ENCODE measurements at places on chromosomes 4 and X.
A peak's percentile ranks its signal among the peaks of the same experiment; 100 is the strongest.

DNA sequence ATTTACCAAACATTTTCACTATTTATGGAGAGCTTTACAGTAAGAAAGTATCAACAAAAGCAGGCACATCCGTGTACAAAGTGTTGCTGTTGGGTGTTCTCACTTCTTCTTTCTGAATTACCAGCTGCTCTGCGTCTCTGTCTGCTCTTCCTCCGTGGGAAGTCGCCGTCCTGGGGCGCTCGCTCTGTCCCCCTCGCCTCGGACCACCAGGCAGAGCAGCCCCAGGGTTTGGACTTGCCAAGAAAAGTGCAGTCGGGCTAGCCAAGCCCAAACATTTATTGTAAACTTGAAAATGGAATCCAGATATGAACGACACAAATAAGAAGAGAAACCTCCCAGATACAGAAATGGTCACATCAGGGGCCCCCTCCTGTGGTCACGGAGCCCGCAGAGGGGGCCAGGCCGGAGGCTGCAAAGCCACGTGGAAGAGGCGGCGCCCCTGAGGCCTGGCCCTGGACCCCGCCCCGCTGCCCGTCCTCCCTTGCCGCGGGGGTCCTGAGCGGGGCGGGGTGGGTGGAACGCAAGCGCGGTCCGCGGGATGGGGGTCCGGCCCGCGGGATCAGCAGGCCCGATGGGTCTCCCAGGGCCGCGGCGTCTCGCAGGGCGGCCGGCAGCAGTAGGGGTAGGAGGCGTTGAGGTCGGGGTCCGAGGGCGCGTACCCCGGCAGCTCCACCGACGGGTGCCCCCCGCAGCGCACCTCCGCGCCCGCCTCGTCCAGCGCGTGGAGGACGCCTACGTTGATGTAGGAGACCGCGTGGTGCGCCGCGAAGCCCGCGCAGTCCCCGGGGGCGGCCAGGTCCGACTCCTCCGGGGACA, 1.5 kb downstream of the TMEM271 start:
- no peak for DNase-seq

DNA sequence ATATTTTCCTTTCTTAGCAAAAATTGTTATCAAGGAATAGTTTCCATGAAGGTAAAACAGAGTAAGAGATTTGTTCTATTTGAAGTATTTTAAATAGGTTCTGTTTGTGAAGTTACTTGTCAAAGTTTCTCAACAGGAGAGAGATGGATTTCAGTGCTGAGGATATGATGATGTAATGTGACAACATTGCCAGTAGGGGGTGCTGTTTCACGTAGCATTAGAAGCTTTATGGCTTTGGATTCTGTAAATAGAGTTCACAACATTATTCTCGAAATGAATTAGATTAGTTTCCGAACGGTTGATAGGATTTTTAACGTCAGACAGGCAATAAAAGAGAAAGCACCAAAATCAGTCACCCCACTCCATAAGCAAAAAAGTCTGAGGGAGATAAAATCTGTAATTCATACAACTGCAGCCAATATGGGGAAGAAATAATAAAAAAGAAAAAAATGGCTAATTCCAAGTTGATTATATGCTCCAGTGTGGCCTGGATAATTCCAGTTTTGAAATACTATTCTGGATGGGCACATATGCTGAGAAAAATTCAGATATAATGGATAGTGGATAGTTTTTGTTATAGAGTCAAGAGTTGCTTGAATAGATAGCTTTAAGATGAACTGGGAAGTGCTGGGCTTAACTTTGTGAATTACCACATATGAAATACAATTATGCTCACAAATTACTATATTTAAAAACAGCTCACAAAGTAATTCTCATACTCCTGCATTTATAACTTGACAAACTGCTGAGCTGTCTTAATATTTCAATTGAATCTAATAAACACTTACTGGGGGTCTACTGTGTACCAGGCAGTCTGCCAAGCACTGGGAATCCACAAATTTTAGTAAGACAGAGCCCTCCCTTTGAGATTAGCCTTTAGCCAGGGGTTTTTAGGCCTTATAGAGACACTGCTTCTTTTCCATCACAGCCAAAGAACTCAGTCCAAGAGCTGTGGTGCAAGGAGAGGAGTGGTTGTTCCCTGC, 109.1 kb downstream of the GPAT3 start:
- DNase-seq = peak; percentile 37

DNA sequence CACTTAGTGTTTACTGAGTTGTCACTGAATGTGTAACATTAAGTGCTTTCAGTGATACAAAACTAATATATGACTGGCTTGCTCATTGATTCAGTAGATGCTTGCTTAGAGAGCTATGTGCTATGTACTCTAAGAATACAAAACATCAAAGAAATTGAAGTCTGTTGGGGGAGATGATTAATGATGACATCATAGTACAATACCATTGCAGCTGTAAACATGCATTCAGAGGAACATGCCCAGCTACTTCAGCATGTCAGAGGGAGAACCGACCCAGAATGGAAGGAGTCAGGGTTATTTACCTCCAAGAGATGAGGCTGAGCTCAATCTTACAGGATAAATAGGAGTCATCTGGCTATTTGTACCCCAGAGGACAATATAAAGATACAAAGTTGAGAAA, 290.8 kb downstream of the TENM3 start:
- peak; percentile 81 for DNase-seq

DNA sequence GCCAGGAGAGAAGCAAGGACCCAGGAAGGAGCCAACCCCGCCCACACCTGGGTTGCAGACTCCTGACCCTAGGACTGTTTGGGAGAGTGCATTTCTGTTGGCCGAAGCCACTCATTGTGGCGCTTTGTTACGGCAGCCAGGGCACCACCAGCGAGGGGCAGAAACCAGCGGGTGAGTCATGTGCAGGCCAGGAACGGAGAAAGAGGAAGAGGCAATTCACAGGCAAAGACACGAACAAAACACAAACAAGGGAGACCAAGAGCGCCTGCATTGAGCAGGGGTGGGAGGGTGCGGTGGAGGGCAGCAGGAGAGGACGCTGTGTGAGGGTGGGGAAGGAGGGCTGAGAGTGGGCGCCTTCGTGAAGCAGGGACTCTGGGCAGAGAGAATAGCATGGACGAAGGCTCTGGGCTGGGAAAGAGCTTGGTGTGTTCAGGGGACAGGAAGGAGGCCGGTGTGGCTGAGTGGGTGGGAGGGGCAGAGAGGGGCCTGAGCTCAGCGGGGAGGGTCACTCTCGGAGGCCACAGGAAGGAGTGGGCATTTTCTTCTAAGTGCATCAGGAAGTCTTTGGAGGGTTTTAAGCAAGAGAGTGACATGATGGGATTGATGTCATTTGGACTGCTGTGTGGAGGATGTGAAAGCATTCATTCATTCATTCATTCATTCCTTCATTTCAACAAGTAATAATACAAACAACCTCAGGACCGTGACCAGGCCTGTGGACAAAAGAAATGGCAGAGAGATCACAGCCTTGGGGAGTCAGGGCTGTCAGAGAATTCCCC, 12.2 kb upstream of the WFS1 start:
- DNase-seq = no peak

DNA sequence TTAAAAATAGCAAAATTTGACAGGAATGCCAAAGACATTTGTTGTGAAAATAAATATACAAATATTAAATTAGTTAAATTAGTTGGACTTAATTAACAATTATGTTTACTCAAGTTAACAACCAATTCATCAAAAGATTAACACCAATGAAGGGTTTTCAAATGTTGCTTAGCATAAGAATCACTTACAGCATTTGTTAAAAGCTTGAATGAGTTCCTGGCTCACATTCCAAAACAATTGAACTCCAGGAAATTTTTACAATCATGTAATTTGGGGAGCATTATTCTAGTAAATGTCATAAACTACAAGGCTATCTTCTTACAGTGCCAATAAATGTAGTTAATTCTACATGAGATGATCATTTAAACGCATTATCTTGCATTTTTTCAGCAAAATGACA, 249.7 kb upstream of the MAGEB2 start:
- DNase-seq = no peak

- no peak for DNase-seq
Measured at GRCh38 chr4:105145156-105145902, 1.3 kb upstream of the TET2 start.

- no peak for DNase-seq
Measured at GRCh38 chr4:111494471-111494870, 650.8 kb upstream of the FAM241A start.

- no peak for DNase-seq
Measured at GRCh38 chr4:189765301-189765700, 175.4 kb upstream of the FRG1 start.

DNA sequence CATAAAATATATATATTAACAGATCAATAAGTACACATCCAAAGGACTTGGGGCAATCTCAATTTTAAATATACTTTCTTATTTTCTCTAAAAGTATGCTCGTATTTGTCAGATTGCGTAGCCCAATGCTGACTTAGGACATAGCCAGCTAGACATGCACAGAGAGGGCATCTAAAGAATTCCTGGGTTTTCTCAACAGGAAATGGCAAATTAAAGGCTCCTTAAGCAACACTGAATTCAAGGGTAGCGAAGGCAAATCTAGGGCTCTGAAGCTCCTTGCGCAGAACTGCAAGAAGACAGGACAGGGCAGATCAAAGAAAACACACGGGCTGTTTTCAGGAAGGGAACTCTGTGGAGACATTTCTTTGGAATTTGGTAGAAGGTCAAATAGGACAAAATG, 94.6 kb upstream of the FTHL17 start:
- DNase-seq = no peak

GRCh38 chr4:184143770-184144564, 73.7 kb downstream of the ENPP6 start:
- DNase-seq = no peak

GRCh38 chr4:79982601-79983322, 90.3 kb downstream of the ANTXR2 start:
- DNase-seq = no peak

- peak; percentile 75 for DNase-seq
Measured at GRCh38 chr4:158998624-158999023, 104.3 kb upstream of the RAPGEF2 start.

DNA sequence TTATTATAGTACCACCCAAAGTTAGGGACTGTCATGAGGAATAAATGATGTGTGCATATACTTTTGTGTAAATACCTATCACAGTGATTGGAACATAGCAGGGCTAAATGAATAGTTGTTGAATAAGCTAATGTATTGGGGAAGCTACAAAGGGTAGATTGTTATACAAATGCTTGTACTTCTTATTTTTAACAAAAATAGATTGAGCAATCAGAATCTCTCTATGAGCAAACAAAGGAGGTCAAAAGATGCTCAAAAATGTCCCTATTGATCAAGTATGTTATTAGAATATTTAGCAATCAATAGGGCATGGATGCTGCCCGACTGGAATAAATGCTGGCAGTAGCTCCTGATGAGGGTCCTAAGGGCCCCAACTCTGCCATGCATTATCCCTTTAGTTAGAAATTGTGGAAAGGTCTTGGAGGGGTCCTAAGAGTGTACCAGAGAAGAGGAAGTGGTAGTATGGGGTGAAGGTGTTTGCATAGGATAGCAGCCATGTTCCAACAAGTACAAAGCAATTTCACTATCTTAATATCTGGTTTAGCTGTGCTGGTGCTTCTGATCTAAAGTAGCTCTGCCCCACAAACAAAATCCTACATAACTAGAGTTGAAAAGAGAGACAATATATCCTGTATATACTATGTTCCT, 33.1 kb upstream of the TAPT1 start:
- DNase-seq = no peak

DNA sequence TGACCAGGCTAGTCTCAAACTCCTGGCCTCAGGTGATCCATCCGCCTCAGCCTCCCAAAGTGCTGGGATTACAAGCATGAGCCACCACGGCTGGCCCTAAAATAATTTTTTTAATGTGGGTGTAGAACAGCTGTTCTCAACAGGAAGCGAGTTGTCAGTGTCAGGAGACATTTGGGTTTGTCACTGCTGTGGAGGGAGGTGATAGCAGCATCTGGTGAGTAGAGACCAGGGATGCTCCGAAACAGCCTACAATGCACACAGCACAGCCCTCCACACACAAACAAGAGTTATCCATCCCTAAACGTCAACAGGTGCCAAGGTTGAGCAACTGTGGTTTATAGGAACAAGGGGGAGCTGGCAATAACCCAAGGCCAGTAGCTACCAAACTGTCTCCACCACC, 243.4 kb upstream of the STS start:
- no peak for DNase-seq

- DNase-seq = peak; percentile 33
Measured at GRCh38 chr4:81165861-81166430, 49.1 kb downstream of the PRKG2 start.

GRCh38 chr4:5993876-5994811, 24.1 kb downstream of the C4orf50 start:
- no peak for DNase-seq

- no peak for DNase-seq
Measured at GRCh38 chr4:8384397-8385060, 56.0 kb downstream of the ACOX3 start.

- no peak for DNase-seq
Measured at GRCh38 chr4:96744676-96745075, 904.8 kb downstream of the PDHA2 start.

DNA sequence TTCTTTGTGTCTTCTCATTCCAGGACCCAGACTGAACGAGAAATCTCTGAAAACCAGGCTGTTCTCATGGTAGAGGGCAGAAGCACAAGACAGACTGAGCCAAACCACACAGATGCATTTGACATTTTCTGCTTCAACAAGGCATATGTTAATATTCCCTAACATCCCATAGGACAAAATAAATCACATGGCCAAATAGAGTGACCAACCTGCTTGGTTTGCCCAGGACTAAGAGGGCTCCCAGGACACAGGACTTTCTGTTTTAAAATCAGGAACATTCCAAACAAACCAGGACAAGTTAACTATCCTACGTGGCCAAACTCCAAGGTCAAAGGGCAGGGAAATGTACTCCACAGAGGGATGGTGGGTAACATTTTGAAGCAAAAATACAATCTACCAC, 11.7 kb downstream of the CTPS2 start:
- DNase-seq = no peak

DNA sequence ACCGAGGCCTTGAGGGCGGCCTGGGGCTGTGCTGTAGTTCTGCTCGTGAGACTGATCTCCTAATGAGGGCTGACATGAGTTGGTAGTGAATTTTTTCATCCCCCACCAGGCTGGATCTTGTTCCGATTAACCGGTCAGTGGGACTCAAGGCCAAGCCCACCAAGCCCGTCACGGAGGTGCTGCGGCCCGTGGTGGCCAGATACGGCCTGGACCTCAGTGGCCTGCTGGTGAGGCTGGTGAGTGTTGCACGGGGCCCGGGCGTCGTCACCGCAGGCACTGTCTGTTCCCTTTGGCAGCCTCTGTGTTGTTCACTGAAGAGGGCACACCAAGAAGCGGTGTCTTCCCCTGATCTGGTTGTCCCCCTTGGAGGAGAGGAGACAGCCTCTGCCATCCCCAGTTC, 18.4 kb upstream of the HGFAC start:
- no peak for DNase-seq

Data from mammary epithelial cell (primary cell).